ENCODE measurements at places on chromosomes 11 and 22.

- no peak for DNase-seq
Observed at GRCh38 chr11:72568861-72569260, 105.4 kb downstream of the PDE2A start.

- no peak for DNase-seq
Observed at GRCh38 chr11:19670030-19670791, 42.4 kb upstream of the NAV2 start.

GRCh38 chr11:9796266-9796665 is 132.4 kb downstream of the SWAP70 start:
- no peak for DNase-seq

DNA sequence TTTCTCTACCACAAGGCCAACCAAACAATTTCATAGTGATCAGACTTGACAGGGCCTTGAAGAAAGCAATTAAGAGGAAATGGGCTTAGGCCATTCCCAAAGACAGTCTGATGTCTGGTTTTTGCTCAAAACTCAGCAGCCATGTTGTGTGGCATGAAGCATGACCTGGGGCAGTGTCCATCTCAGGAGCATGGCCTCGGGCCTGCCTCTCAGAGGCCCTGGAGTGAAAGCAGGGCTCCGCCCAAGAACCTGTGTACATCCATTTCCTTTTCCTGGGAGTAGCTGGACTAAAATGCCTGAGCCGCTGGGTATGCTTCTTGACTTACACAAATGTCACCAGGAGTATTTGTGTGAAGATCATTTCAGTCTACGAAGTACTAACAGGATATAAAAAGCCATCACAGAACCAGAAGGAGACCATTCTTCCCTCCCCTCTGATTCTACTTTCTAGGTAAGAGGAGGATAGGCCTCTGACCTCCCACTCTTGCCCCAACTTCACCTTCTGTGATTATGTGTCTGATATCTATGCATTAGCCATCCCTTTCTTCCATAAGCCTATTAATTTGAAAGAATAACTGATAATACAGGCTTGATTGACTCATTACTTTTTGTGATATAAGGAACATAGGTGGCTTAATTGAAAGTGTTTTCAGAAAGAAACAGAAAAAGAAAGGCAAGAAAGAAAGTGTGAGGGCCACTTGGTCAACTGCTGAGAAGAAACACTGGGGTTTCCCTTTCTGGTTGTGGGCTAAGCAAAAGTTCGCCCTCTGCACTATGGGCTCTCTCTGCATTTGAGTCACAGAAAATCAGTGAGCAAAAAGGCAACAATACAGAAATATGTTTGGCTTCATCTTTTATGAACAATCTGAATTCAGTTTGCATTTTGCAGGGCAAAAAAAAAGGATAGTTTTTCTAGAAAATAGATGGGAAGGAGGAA is 188.6 kb upstream of the MTMR2 start:
- DNase-seq, result no peak

DNA sequence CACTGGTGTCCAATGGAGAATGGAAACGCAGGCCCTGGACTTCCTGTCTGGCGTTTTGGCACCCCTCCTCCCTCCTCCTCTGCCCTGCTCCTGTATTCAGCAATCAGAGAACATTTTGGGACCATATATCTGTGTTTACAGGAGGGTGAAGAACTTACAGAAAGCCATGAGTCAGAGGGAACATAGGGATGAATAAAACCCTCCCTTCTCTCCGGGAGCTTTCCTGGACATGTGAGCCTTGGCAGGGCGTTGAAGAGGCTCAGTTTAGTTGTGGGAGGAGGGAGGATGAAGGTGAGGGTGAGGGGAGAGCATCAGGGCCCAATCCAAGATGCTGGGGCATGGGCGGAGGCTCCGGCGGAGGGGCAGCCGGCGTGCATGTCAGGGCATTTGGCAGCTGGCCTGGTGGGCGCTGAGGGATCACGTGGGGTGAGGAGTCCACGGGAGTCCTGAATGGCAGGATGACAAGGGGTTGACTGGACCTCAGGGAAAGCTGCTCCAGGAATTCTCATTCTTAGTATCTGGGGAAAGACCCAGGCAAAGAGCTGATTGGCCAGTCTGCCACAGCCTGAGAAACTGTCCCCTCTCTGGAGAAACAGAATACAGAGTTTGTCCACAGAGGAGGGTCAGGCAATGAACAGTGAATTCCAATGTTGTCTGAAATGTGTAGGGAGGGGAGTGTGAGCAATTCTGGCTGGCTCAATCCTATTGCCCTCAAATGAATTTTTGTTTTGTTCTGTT is 28.9 kb downstream of the MICAL2 start:
- no peak for DNase-seq

Measured in stimulated activated CD4-positive, alpha-beta T cell treated with anti-CD3 and anti-CD28 coated beads, Interleukin-12 subunit alpha, Interleukin-12 subunit beta, amount 100 ng/mL, for 4 hours (primary cell).